ENCODE measurements at places on chromosomes 16 and 17.

DNA sequence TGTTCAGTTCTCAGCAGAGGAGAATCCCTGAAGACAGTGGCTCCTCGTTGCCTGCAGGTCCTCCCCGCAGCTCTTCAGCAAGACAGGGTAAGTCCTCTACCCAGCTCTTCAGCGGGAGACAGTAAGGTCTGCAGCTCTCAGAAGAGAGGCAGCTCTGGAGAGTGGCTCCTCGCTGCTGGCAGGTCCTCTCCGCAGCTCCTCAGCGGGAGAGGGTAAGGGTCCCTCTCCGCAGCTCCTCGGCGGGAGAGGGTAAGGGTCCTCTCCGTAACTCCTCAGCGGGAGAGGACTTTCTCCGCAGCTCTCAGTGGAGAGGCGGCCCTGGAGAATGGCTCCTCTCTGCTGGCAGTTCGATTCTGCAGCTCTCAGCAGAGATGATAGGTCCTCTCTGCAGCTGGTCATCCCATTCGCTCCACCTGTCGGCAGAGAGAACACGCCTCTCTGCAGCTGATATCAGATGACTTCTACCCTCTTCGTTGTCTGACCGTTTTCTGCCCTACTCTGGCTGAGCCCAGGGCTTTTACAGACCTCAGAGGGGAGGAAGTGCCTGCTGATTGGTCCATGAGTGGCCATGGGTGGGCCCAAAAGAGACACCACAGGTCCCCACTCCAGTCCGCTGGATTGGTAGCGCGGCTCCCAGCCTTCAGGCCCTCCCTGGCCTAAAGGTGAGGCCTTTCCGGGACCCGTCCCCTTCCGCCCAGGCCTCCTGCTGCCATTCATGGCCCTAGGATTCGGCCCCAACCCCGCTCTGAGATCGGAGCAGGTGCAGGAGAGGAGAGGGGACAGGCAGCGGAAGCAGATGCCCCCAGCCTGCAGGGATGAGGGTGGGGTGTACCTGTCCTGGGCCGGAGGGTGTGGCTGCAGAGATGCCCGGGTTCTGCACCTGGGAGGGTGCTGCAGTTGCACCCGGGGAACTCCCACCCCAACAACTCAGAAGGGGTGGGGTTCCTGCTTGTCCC, 11.9 kb upstream of the SHCBP1 start:
- no peak for DNase-seq

DNA sequence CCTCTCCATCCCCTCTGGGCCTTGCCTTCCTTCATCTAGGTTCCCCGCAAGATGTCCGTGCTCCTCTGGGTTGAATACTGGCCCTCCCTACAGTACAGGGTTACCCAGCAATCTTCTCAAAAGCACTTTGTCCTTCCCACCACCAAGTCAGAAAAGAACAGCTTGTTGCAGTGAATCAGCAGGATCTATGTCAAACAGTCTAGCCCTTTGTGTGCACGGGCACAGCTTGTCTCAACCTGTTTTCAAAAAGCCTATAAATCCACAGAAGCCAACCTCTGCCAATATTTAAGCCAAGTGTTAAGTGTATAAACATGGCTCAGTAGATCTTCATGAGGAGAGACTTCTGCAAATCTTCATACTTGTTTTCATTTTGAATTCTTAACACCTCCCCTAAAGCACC, 25.2 kb downstream of the C17orf67 start:
- no peak for DNase-seq

GRCh38 chr17:75480281-75480680, 23.8 kb downstream of the TMEM94 start:
- DNase-seq: no peak

GRCh38 chr16:54144572-54144947, 142.0 kb downstream of the IRX3 start:
- DNase-seq: no peak

GRCh38 chr16:22299036-22299435, 1.8 kb downstream of the POLR3E start:
- no peak for DNase-seq

DNA sequence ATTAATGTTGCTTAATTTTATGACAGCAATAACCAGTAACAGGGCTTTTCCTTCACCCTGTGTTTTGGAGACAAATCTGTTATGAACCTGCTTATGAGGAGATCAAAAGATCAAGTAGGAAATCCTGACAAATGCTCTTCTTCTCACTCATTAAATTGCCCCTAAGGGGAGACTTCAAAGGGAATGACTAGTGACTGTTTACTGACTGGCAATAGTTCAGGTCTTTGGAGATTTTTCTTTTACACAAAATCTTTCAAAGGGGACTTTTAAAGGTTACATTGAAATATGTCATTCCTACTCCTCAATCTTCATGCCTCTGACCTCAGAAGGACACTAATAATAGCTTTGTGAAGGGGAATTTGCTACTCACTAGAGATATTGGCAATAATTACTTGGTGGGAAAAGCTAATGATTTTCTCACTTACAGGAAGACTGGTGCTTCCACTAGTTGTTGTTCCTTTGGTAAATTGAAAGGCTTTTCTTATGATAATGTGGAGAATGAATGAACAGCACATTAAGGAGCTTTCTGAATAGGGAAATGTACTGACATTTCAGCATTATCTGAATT, 292.9 kb upstream of the CA10 start:
- no peak for DNase-seq

DNA sequence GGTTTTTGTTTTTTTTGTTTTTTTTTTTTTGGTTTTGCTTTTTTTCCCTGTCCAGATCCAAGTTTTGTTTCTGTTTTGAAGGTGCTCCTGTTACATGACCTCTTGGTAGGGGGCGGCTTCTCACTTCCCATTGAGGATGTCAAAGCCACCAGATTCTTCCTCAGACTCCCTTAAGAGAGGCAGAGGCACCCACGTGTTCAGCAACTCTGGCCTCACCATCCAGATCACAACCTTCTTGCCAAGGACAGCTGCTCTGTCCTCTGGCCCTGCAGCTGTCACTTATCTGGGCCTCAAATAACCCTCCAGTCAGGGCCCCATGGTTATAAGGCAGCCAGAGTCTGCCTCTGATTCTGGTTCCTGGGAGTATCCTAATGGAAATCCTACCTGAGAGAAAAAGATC, 208.5 kb downstream of the STX8 start:
- DNase-seq: no peak

DNA sequence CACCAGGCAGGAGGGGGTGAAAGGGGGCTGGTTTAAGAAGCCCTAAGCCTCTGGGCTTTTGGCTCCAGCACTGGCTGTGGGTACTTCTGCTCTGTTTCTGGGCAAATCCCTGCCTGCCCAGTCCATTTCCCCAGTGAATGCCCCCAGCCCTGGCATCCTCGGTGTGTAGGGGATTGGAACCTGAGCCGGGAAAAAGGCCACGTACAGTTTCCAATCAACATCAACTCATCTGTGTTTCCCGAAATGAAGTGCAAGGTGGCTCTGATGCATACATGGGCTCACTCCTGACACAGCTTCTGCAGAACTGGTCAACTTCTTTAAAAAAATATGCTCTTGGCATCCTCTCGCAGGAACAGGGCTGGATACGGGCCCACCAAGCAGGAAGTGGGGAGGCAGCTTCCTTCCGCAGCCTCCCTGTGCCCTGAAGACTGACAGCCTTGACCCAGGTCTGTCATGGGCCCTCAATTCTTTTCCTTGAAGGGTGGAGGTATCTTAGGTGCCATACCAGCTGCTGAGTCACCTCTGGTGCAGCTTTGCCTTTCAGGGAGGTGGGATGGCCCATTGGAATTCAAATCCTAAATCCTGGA, 73.3 kb downstream of the N4BP1 start:
- DNase-seq: no peak

DNA sequence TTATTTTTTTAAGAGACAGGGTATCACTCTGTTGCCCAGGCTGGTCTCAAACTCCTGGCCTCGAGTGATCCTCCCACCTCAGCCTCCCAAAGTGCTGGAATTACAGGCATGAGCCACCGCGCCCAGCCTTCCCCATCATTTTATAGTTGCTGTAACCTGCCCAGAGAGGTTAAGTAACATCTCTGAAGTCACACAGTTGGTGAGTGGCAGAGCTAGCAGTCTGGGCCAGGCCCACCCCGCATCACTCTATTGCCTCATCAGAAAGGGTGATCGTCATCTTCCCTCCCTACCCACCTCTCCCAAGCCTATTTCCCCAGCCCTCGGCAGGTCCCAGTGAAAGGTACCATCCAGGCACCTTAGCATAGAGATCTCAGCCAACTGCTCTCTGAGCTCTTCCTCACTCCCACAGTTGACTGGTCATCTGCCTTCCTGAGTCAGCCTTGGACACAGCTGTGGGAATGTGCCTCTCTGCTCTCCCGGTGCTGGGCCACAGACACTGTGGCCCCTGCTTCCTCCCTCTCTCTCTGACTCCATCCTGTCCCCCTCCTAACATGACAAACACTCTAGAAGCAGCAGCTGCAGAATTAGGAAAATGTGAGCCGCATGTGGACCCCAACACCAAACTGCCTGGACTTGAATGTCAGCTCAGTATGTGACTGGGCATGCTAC, 57.1 kb downstream of the SCNN1B start:
- DNase-seq: no peak

GRCh38 chr17:39231091-39231561, 5.4 kb upstream of the STAC2 start:
- DNase-seq: no peak

DNA sequence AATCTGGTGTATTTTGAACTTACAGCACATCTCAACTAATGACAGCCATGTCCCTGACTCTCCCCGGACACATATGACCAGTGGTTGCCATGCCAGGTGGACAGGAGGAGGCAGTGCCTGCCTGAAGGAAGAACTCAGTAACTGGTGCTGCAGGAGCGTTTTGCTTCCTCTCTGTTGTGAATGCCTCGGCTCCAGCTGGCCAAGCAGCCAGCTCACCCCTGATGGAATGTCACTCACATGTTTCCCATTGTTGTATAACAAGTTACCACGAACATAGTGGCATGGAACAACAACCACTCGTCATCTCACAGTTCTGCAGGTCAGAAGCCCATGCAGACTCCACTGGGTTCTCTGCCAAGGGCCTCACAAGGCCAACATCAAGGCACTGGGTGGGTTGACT, 20.1 kb upstream of the IRF8 start:
- DNase-seq: no peak

DNA sequence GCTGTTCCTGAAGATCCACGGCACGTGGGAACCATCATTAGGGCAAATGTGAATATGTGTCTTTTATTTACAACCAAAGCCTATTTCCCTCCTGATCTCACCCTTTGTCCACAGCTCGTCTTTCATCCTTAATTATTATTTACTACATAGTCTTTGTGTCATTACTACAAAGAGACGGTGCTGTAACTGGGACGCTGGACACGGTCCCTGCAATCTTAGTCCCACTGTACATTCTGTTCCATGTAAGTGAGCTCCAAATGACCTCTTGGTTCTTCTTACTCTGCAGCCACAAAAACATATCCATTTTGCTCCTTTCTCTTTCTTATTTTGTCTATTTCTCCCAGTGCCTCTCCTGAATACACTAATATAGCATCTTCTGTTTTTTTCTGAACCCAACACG, 12.7 kb upstream of the KRT23 start:
- no peak for DNase-seq

DNA sequence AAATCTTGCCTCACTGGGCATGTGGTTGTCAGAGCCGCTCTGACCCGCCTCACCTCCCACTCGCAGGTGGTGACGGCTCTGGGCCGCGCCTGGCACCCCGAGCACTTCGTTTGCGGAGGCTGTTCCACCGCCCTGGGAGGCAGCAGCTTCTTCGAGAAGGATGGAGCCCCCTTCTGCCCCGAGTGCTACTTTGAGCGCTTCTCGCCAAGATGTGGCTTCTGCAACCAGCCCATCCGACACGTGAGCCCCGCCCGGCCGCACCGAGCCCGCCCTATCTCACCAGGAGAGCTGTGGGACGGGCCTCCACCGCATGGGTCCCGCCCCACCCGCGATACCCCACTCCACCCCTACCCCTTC, 4.0 kb downstream of the TGFB1I1 start:
- DNase-seq: no peak

DNA sequence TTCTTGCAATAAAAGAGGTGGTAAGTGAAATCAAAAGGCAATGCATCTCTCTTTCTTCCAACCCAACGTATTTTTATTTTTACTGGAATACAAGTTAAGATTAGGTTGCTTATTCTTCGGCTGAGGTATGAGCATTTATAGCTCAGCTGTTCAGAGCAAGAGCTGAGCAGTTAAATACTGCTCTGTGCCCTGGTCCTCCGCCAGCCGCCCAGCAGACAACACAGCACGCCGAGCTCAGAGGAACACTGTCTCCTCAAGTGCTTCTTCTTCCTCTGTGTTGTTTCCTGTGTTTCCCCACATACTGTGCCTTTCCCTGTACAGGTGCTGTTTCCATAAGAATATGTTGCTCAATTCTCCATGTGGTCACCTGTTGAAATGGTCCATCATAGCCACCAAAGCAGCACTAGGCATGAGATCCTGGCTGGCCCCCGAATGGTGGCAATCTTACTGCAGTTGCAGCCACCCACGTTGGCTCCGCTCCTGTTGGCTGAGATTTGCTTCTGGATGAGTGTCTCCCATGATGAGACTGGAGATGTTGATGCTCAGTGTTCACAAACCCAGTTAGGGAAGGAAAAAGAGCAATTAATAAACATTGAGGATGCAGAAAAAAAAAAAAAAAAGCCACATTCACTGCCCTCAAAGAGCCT, 515.3 kb downstream of the GRIN2A start:
- DNase-seq: no peak

- DNase-seq: no peak
Observed at GRCh38 chr17:79842656-79843473, 3.6 kb upstream of the CBX4 start.

DNA sequence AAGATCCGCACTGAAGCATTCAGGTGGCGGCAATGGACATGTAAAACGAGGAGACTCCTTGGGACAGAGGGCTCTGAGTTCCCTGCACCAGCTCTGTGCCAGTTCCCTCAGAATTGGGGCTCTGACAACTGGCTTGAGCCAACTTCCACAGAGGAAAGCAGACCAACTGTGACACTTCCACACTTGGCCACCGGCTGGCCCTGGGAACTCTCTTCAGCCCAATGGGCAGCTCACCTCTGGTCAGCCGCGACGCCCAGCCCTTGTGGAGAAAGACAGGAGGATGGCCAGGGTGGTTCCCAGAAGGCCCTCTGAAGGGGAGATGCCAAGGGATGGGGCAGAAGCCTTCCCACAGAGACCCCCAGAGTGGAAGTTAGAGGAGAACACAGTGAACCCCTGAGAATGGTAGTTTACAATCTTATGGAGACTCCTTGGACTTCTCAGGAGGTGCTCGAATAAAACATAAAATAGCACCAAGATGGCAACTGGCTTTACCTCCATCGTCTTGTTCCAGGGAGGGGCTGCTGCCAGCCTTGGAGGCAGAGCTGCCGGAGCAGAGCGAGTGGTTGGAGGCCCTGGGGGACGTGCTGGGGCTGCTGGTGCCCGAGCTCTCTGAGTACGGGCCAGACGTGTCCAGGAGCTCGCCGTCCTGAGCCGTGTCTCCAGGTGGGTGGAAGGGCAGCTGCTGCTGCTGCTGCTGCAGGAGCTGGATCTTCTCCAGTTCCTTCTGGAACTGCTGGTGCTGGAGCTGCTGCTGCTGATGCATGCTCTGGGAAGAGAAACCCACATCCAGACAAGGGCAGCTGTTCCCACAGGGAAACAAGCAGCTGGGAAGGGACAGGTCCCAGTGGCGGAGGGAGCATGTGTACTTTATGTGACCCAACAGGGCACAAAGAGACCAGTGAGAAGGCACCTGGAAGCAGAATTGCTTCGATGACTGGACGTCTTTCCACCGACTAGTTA, 35.0 kb upstream of the ICAM2 start:
- DNase-seq: no peak

- DNase-seq: no peak
Observed at GRCh38 chr17:48240122-48240521, 132.6 kb downstream of the SNX11 start.
